ENCODE measurements at places on chromosomes 13 and 19. TPM values are rescaled to one million over a fixed set of nuclear protein-coding genes. Genes with fewer than 3 reads are reported as not detected.

MAST1 gene
- total RNA-seq: 0.13 TPM

CEACAM8 gene
- total RNA-seq: not detected

C19orf67 gene
- total RNA-seq: not detected

FXYD1 gene
- 3.4 TPM for total RNA-seq

EPSTI1 gene
- 1.9 TPM for total RNA-seq

KL gene
- 0.13 TPM for total RNA-seq

TTYH1 gene
- total RNA-seq: not detected

FXYD5 gene
- 35.1 TPM for total RNA-seq

LIM2 gene
- not detected for total RNA-seq

GRIK5 gene
- 5.9 TPM for total RNA-seq

LHB gene
- total RNA-seq: not detected

SCN1B gene
- total RNA-seq: 32.8 TPM

APC2 gene
- 0.13 TPM for total RNA-seq

LMTK3 gene
- total RNA-seq: under 0.01 TPM

TPTE2 gene
- total RNA-seq: not detected

SIGLEC12 gene
- total RNA-seq: not detected

NAXD gene
- 17.6 TPM for total RNA-seq

SELENOV gene
- total RNA-seq: not detected

MTUS2 gene
- total RNA-seq: 0.25 TPM

ZNF491 gene
- total RNA-seq: 3.0 TPM

UPF3A gene
- 22.8 TPM for total RNA-seq

REEP6 gene
- total RNA-seq: 0.92 TPM

GRK1 gene
- total RNA-seq: not detected

GPR12 gene
- not detected for total RNA-seq

USHBP1 gene
- total RNA-seq: 0.13 TPM

ZNF99 gene
- not detected for total RNA-seq

SPIB gene
- total RNA-seq: not detected

ACP7 gene
- total RNA-seq: 0.12 TPM

VSTM1 gene
- not detected for total RNA-seq
